Epithelial cell of proximal tubule (primary cell): ENCODE measurements at places on chromosomes 2 and 18. TPM values are rescaled to one million over a fixed set of nuclear protein-coding genes. Genes with fewer than 3 reads are reported as not detected.
A peak's percentile ranks its signal among the peaks of the same experiment; 100 is the strongest.

DNA sequence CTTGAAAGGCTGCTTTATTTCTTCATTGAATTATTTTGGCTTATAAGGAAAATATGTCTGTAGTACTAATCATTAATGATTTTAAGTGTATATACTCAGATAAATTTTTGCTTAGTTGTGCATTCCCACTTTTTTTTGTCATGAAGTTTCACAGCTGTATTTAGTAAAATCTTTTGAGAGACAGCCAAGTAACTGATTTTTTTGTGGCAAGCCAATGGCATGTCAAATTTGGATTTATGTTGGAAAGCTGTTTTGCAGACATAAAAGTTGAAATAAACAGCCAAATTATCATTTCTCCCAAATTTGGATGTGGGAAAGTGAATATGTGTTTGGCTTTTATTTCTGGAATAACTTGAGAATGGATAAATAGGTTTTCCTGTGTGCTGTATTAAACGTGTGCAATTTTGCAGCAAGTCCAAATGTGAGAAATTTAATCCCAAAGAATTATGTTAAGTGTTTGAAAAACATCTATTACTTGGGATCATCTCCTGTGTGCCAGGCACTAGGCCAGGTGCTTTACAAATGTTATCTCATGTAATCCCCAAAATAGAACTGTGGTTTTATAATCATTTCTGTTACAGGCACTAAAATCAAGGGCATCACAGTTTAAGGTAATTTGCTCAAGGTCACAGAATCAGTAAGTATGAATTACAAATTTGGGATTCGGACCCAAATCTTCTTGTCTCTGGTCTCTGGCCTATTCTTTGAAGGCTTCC lies 160.4 kb downstream of the PTPRM start:
- DNase-seq, result no peak

Gene TTC31
- 13.5 and 20.9 TPM in 2 replicates for total RNA-seq

Gene NT5C1B
- total RNA-seq, result not detected in 2 replicates

DNA sequence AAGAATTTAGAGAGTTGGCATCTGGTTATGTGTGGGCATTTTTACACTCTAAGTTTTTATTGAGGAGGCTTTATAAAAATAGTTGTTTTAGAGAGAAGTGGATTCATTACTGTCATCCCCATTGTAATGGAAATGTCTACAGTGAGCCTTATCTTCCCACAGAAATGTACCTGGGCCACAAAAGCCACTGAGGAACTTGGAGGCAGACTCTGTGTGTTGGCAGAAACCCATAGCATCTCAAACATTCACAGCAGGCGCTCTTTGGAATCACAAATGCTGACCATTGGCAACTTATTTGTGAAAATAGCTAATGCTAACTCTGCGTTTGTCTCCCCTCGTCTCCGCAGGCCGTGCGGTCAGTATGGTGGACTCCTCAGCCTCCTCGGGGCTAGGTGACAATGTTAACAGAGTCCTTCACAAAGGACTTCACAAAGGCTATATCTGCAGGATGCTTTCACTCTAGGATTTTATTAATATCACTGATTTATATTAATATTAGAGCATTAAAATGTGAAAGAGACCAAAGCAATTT lies 689.1 kb upstream of the POU3F3 start:
- no peak for DNase-seq

DNA sequence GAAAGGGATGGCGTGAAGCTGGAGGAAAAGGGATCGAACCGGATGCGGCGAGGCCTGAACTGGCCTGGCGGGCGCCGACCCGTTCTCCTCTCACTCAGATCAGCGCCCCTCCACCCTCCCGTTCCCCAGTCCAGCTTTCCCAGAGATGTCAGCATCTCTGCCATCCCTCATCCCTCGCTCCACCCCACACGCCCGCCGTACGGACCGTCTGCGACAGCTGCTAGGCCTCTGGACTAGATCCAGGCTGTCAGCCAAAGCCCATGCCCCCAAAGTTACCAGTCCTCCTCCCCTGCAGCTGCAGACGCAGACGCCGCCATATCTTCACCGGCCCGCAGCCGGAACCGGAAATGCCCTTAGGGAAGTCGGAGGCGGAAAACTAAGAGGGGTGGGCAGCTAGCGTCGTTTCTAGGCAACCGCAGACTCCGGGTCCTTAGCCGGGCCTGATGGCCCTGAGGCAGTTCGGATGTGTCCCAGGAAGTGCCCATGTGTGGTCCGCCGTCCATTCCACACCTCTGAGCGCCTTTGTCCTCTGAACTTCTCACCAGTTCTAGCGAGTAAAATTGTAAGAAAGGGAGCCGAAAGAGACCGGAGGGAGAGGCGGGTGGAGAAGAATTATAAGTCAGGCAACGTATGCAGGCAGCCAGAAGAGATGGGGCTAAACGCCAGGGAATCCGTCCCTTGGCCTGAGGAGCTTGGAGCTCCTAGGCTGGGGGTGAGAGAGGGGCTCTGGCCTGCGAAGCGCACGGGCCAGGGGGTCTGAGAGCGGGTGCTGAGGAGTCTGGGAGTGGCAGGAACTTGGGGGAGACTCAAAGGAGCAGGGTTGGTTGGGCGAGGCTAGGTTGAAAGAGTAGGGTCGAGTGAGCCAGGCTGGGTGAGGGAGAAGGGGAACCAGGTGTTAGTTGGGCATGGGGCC lies at the start of the genes RNF25 and STK36:
TSS of gene RNF25 (minus strand) at position 349 of the 913 bp plus-strand sequence. CDS start at position 317, 32 bp downstream.
TSS of gene STK36 (plus strand) at position 433 of the 913 bp plus-strand sequence. CDS start 744 bp downstream, outside the sequence.
- DNase-seq, result no peak

- no peak for DNase-seq
These were observed 335.7 kb downstream of the GRB14 start for GRCh38 chr2:164285576-164285975.

- DNase-seq, result no peak
These were observed 3.3 kb upstream of the MTLN start for GRCh38 chr2:110215566-110216158.

Gene ERBB4
- total RNA-seq, result 1.4 and 2.2 TPM in 2 replicates

Gene CENPA
- total RNA-seq, result 24.4 and 33.7 TPM in 2 replicates

- no peak for DNase-seq
These were observed 344.1 kb upstream of the REG3G start for GRCh38 chr2:78681386-78681785.

DNA sequence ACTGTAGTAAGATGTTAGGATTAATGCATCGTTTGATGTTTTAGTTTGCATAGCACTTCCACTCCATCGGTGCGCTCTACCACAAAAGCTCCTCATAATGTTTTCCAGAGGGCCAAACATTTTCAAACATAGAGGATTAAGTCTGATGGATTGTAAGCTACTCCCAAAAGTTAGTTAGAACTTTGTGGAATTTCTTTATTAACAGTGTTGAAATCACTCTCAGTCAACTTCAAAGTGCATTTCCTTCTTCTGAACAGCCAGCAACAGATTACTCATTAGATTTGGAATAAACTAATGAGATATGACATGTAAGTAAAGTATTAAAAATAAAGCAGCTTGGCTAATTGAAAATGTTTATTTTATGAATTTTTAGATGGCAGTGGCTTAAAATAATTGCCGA lies 30.1 kb upstream of the CTAGE1 start:
- no peak for DNase-seq

Gene DSC3
- total RNA-seq, result 0.14 and 0.75 TPM in 2 replicates

DNA sequence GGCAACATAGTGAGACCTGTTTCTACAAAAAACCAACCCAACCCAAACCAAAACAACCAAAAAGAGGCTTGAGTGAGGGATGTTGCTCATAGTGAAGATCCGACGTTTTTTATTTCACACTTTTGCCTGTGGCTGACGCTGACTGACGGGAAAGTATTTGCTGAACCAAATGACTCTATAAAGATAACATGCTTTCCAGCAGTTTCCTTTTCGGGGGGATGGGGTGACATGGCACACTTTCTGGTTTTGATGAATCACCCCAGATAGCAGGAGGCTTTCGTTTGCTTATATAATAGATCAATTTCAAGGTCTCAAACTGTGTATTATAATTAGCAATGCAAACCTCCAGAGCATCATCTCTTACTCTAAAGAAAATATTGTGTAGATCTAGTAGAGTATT lies 150.8 kb downstream of the AQP4 start:
- DNase-seq, result no peak

- peak; percentile 37 for DNase-seq
These were observed 39.5 kb downstream of the SDC1 start for GRCh38 chr2:20185176-20186022.

GRCh38 chr2:40155728-40156127 lies 296.2 kb downstream of the SLC8A1 start:
- DNase-seq, result no peak

Gene THOC1
- total RNA-seq, result 30.6 and 40.3 TPM in 2 replicates

DNA sequence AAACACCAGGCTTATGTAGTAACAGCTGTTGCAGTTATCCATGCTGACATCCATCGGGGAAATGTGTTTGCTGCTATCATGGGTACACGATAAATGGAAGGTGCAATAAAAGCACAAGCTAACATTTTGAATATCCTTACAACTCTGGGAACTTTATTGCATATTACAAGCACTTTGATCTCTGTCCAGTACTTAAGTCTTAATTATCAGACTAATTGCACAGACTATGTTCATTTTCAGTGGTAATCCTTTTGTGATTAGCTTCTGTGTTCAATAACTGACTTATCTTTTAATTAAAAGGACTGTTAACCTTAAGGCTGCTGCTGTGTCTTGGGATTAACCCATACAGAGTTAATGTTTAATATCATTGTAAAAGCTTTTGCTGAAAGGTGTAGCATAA lies 101.4 kb upstream of the ATP5MC3 start:
- no peak for DNase-seq

DNA sequence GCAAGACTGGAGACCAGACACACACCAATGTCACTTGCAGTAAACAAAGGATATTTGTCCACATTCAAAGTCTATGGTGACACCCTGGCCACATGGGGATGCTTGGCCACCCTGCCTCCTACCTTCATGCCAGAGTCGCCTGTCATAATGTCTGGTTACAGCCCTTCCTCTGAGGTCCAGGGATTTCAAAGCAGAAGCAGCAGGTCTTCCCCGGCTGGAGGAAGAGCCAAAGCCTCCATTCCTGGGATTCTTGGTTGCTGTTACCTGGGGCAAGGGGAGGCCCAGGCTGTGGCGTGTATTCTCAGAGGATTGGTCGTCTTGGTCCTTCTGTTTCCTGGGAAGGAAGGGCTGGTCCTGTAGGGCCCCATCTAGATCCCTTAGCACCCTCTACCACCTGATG lies 2.3 kb upstream of the ALPP start:
- no peak for DNase-seq

GRCh38 chr2:182763311-182763912 lies 47.4 kb downstream of the DNAJC10 start:
- DNase-seq, result no peak

Gene MFSD6
- total RNA-seq, result 18.2 and 54.3 TPM in 2 replicates

Gene COL3A1
- total RNA-seq, result 1.1 and 12.5 TPM in 2 replicates

Gene FKBP7
- 9.5 and 16.2 TPM in 2 replicates for total RNA-seq

DNA sequence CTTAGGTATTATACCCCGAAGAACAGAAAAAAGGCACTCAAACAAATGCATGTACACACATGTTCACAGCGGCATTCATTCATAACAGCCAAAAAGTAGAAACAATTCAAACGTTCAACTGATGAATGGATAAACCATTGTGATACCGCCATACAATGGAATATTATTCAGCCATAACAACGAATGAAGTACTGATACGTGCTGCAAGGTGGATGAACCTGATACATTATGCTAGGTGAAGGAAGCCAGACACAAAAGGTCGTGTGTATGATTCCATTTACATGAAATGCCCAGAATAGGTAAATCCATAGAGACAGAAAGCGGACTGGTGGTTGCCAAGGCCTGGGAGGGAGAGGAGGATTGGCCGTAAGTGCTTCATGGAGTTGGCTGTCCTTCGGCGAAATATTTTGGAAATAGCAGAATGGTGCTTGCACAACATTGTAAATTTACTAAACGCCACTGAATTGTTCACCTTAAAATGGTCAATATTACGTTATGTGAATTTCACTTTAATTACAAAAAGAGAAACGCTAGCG lies 750 bp upstream of the RMP24 start:
- no peak for DNase-seq

- no peak for DNase-seq
These were observed 185.8 kb upstream of the ID2 start for GRCh38 chr2:8496079-8496478.
